ENCODE measurements at places on chromosomes 12 and 14. TPM values are rescaled to one million over a fixed set of nuclear protein-coding genes. Genes with fewer than 3 reads are reported as not detected.

Gene TOMM20L
- polyA plus RNA-seq, result not detected

Gene LRRK2
- 1.5 TPM for polyA plus RNA-seq

Gene TAOK3
- 18.3 TPM for polyA plus RNA-seq

Gene SPTB
- polyA plus RNA-seq, result 0.01 TPM

Gene PRKD1
- polyA plus RNA-seq, result 19.8 TPM

Gene DIP2B
- polyA plus RNA-seq, result 15.8 TPM

Gene SLC7A8
- polyA plus RNA-seq, result 2.8 TPM

Gene NUP37
- 22.6 TPM for polyA plus RNA-seq

Gene KRT73
- polyA plus RNA-seq, result not detected

Gene WSCD2
- not detected for polyA plus RNA-seq

Gene KCNJ8
- polyA plus RNA-seq, result 8.7 TPM

Gene PAX9
- not detected for polyA plus RNA-seq

Gene OR6C75
- polyA plus RNA-seq, result not detected

Gene NRL
- polyA plus RNA-seq, result 0.91 TPM

Gene FRMD6
- 540 TPM for polyA plus RNA-seq

Gene NDUFA12
- 134 TPM for polyA plus RNA-seq

Gene DCAF5
- polyA plus RNA-seq, result 42.0 TPM

Gene CACNA2D4
- polyA plus RNA-seq, result 0.39 TPM

Gene HRK
- polyA plus RNA-seq, result not detected

Gene IAPP
- not detected for polyA plus RNA-seq

Gene NCAPD2
- polyA plus RNA-seq, result 65.6 TPM

Gene CCDC197
- not detected for polyA plus RNA-seq

Gene SPPL3
- polyA plus RNA-seq, result 13.2 TPM

Gene MORN3
- 0.39 TPM for polyA plus RNA-seq

Gene DUSP6
- 26.6 TPM for polyA plus RNA-seq

Gene FOXM1
- 15.2 TPM for polyA plus RNA-seq

Gene DDX55
- polyA plus RNA-seq, result 13.8 TPM

Gene FIGNL2
- 0.01 TPM for polyA plus RNA-seq

Gene C12orf60
- 0.71 TPM for polyA plus RNA-seq

Gene NOS1
- polyA plus RNA-seq, result not detected

Gene POLR3B
- polyA plus RNA-seq, result 11.1 TPM

Gene MANSC4
- not detected for polyA plus RNA-seq

Gene CLEC1A
- polyA plus RNA-seq, result 0.80 TPM

Gene TMCC3
- polyA plus RNA-seq, result not detected

Gene AICDA
- not detected for polyA plus RNA-seq

Gene RFC5
- 13.3 TPM for polyA plus RNA-seq

Gene TNS2
- 73.9 TPM for polyA plus RNA-seq
